Activated CD4-positive, alpha-beta T cell treated with anti-CD3 and anti-CD28 coated beads, Interleukin-2, amount 10 ng/mL, durations not matched to agents 7 days and 5 days (primary cell): ENCODE measurements at places on chromosomes 4 and X. TPM values are rescaled to one million over a fixed set of nuclear protein-coding genes. Genes with fewer than 3 reads are reported as not detected.

DNA sequence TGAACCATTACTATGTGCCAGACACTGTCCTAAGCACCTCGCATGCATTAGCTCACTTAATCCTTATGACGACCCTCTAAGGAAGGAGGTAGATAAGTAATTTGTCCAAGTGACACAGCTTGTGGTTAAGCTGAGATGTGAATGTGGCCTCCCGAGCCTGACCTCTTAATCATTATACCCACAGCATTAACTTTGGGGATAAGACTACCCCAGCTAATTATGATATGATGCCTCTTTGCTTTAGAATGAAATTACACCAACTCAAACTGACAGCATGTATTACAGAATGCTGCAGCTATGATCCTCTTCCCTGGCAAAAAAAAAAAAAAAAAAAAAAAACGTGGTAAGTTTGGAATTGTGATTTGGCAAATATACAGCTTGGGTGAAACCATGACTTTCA lies 53.5 kb downstream of the APBB2 start:
- DNase-seq = no peak

GRCh38 chr4:54085284-54085683 lies 14.7 kb upstream of the GSX2 start:
- no peak for DNase-seq

DNA sequence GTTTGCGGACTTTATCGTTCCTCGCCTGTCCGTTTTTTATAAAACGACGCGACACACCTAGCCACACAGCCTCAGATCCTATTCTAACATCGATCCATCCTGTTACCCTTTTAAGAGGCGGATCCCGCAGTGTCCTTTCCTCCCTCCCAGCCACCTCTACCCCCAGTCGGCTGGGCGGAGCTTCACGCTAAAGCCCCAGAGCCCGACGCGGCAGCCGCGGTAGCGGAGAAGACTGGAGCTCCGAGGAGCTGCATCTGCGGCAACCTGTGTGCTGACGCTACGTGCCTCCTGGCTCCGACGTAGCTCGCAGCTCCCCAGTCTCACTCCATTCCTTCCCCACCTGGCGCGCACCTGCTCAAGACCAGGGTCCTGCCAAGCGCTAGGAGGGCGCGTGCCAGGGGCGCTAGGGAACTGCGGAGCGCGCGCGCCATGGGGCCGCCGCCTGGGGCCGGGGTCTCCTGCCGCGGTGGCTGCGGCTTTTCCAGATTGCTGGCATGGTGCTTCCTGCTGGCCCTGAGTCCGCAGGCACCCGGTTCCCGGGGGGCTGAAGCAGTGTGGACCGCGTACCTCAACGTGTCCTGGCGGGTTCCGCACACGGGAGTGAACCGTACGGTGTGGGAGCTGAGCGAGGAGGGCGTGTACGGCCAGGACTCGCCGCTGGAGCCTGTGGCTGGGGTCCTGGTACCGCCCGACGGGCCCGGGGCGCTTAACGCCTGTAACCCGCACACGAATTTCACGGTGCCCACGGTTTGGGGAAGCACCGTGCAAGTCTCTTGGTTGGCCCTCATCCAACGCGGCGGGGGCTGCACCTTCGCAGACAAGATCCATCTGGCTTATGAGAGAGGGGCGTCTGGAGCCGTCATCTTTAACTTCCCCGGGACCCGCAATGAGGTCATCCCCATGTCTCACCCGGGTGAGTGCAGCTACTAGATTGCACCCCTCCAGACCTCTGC lies at the start of gene RNF128:
TSS of gene RNF128 (plus strand) at position 217 of the 953 bp plus-strand sequence. CDS start at position 430, 213 bp downstream.
- DNase-seq = peak; percentile 6

DNA sequence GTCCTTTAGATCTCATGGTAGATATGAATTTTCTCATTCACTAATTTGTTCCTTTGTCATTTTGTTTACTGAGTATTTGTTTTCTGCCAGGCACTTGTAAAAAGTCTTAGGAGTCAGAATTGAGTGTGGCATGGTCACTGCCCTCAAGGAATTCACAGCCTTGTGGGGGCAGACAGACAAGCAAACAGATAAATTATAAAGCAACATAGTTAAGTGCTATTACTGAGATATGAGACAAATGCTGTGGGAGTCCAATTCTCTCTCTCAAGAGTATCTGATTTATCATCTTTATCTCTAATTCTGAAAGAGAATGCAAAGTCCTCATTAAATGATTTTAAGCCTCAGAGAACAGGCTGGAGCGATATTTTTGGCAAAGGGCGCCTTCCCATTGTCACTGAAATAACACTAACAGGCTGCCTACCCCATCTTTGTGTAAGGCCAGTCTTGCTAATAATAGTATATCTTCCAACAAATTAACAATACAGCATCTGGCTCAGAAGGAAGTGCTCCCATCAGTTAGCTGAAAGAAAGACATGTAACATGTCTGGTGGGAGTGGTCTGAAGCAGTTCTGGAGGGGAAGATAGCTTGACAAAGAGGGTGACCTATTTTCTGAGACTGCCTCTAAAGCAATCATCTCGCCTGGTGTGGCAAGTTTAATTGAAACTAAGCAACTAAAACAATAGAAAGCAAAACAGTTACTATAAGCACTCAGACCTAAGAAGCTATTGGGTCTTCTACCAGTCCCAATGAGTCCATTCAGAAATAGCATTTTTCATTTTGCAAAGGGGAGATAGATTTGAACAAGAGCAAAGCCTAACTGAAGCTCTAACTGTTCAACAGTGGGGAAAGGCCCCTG lies 61.5 kb upstream of the AMOT start:
- no peak for DNase-seq

- no peak for DNase-seq
Measured at GRCh38 chr4:94507281-94507680, 55.5 kb downstream of the PDLIM5 start.

DNA sequence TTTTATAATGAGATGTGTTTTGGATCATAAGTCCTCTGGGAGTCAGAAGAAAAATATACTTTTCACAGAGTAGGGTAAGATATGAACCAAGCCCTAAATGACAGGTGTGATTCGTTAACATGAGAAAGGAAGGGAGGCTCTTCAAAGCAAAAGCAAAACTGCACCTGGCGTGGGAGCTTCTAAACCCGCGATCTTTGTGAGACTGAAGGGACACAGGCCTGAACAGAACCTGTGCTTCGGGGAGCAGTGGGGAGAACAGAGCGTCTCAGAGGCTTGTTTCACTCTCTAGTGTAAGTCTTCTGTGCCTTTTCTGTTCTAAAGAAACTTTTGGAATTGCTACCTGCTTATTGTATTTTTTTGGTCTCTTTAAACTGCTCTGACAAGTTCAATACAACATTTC lies 30.2 kb upstream of the CYP4V2 start:
- DNase-seq = peak; percentile 49

DNA sequence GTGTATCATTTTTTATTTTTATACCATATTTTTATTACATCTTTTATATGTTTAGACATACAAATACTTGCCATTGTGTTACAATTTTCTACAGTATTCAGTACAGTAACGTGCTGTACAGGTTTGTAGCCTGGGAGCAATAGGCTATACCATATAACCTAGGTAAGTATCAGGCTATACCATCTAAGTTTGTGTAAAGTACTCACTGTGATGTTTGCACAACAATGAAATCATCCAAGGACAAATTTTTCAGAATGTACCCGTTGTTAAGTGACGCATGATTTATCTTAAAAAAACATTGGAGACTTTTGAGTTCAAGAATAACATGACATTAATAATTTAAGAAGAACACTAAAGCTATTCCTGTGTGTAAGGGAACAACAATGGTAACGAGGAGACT lies 96.0 kb upstream of the LEF1 start:
- DNase-seq = no peak

DNA sequence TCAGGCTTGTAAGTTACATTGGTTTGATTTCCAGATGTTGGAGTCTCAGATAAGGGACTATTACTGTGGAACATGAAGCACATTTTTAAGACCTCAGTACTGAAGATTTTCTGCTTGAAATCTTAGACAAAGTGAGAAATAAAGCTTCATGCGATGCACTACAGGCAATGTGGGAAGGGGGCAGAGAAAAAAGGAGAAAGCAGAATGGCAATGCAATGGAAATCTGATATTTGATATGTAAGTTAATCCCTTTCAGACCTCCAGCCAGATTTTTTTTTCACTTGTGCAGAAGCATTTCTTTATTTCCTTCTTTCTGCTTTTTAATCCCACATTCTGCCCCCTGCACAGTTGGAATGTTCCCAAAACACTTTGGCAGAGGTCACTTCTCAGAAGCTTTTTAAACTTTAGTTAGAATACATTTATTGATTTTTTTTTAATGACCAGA lies 174.3 kb downstream of the ADGRL3 start:
- DNase-seq = no peak

DNA sequence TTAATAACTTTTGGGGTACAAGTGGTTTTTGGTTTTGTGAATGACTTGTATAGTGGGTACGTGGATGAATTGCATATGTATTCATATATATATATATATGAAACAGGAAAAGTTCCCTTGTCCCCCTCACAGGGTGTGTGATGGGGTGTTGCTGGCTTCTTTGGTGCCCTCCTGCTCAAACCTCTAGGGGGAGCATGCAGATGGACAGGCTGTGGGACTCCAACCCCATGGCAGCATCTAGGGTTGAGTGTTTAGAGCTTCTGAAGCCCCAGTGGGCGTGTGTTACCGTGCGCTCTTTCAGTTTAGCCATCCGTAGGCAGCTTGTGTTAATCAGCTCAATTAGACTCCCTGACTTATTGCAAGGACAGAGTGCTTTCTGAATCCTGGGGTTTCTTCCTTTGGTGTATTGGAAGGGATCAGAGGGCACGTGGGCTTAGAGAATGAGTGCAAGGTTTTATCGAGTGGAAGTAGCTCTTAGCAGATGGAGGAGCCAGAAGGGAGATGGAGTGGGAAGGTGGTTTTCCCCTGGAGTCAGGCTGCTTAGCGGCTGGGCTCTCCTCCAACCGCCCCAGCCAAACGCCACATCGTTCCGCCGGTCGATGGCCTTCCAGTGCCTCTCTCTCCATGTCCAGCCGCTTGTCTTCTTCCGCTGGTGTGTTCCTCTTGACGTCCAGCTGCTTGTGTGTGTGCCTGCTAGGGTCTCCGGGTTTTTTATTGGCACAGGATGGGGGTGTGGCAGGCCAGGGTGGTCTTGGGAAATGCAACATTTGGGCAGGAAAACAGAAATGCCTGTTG lies 674.4 kb upstream of the LCORL start:
- no peak for DNase-seq

DNA sequence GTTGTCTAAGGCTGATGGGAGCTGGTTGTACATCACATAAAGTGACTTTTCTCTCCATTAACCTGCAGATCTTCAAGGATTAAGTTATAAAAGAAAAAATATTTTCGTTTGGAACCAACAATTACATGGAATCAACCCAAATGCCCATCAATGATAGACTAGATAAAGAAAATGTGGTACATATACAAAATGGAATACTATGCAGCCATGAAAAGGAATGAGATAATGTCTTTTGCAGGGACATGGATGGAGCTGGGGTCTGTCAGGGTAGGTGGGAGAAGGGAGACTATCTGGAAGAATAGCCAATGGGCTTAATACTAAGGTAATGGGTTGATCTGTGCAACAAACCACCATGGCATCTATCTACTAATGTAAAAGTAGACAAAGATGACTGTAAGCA lies 313.2 kb downstream of the FSTL5 start:
- DNase-seq = no peak

- DNase-seq = no peak
Measured at GRCh38 chrX:19554786-19555185, 39.5 kb upstream of the MAP3K15 start.

GRCh38 chr4:184536065-184536880 lies 61.9 kb upstream of the IRF2 start:
- no peak for DNase-seq

DNA sequence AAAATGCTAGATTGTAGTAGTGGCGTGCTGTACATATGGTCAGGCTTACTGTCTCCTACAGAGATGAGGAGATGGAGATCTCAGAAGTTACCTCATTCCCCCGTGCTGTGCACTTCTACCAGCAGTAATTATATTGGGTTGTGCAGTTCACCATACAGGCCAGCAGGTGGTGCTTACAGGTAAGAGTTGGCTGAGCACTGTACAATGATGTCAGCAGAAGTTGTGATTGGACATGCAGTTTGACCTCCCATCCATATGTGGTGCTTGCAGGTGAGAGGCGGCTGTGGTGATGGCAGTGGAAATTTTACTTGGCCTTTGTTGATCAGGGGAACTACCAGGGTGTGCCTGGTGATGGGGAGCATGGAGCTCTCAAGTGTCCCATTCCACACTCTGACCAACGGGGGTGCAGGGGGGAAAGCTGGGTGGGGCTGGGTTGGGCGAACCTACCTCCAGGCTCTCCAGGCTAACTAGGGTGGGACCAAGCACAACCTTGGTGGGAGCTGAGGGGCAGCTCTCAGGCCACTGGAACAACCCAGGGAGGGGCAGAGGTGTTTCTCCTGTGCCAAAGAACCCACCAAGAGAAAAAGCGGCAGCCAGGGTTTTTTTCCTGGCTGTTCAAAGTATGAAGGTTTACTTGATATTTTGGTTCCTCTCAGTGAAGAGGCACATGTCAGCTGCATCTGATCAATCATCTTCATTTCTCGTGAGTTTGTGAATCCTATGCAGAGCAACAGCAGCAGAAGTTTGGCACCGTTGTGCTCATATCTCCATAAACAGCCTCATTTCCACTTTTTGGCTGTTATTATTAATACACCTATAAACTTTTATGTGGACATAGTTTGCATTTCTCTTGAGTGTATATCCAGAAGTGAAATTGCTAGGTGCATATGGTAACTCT lies 73.8 kb upstream of the FREM3 start:
- DNase-seq = peak; percentile 51

DNA sequence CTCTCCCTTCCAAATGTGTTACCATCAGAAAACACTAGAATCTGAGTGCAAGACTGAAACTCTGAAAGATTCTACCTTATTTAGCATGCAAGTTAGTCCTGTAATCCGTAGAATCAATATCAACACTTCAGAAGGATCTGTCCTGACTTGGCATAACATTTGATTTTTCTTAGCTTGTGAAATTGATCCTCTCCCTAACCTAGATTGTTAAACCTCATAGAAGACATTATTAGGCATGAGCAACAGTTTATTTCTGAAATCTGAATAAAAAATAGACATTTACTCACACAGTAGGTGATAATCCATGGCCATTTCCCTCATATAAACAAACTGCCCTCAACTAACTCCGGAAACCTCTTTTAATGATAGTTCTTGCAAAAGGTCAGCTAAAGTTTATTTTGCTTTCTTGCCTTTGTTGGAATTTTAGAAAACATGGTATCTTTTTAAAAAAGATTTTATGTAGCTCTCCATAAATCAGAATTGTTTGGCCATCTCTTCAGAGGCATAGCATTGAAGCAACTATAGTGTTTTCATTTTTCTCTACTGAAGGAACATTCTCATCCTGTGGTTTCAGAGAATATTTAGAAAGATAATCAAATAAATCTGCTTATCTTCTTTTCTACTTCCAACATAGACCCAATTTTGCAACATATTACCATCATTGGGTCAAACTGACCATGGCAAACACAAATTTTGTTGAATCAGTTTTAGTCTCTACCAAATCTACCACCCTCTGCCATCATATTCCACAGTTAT lies 38.5 kb upstream of the PDLIM5 start:
- no peak for DNase-seq

ASB12 gene
- total RNA-seq = not detected

NMU gene
- 0.87 TPM for total RNA-seq

TCEAL2 gene
- not detected for total RNA-seq
